Vagina (tissue), 2 donors: ENCODE measurements at places on chromosomes 1 and 21.
A peak's percentile ranks its signal among the peaks of the same experiment; 100 is the strongest.

GRCh38 chr1:55588309-55588708 is 373.1 kb upstream of the USP24 start:
- H3K4me1 ChIP-seq, result peaks cover 60% of the 10 kb centered on the region
- H3K4me3 ChIP-seq, result no peak overlapping the region
- DNase-seq, result no peak

DNA sequence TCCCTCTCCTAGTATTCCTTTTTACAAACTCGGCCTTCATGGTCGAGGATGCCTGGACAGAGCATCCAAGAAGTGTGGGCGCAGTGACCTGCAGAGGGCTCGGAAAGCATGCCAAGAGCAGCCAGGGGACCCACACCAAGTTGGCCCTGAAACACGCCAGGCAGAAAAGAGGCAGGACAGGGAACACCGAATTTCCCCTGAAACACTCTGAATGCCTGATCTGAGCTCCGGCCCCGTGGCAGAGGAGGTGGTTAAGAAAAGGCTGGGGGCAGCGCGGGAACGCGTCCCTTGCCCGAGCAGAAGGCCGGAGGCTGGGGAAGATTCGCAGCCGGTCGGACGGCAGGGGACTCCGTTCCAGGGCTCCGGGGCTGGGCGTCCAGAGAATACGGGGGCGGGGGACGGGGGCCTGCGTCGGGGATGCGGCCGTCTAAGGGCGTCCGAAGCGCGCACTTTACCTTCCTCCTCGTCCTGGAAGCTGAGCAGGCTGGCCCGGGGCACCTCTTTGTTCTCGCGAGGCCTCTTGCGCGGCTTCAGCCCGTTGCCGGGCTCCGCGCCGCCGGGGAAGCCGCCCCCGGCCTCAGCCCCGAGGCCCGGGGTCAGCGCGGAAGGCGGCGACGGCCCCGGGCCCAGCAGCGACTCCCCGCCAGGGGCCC is 558 bp downstream of the PAXBP1 start:
- H3K36me3 ChIP-seq, result no peaks in the 10 kb centered on the region
- H3K27me3 ChIP-seq, result no peaks in the 10 kb centered on the region
- peaks cover 47% of the 10 kb centered on the region for H3K4me1 ChIP-seq

DNA sequence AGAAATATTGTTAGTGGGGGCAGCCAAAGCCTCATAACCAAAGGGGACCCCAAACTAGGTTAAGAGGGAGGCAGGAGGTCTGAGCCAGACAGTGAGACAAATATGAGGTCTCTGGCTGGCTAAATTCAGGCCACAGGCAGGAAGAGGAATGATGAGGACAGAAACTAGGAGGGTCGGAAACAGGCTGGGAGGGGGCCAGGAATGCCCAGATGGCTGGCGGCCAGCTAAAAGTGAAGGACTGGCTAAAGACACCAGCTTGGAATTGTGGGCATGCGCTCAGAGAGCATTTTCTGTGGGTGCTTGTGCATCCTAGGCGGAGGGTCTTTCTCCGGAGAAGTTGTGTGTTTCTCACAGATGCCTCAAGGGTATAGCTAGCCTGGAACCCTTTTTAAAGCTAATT is 77.0 kb downstream of the PGM1 start:
- H3K4me1 ChIP-seq, result peaks cover 10% of the 10 kb centered on the region
- no peaks in the 10 kb centered on the region for H3K27me3 ChIP-seq
- DNase-seq, result no peak
- H3K36me3 ChIP-seq, result no peaks in the 10 kb centered on the region
- H3K4me3 ChIP-seq, result no peak overlapping the region

- no peaks in the 10 kb centered on the region for H3K27me3 ChIP-seq
- H3K4me3 ChIP-seq, result no peak overlapping the region
- peaks cover 57% of the 10 kb centered on the region for H3K4me1 ChIP-seq
Measured at GRCh38 chr1:111736548-111737215, 2.5 kb downstream of the INKA2 start.

DNA sequence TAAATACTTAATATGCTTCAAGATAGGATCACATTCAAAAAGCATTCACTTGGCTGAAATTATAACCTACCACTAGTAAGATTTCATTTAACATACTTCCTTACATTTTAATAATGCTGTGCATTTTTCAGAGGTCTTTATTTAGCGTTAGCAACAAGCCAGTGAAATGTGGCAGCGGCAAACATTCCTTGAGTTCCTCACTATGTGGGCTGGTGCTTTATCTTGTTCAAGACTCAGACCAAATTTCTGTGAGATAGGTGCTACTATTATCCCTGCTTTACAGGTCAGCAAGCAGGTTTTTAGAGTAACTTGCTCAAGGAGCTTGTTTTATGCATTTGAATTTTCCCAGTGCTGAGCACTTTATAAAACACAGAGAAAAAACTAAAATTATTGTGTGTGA is 132.7 kb downstream of the PLPPR4 start:
- no peak for DNase-seq
- no peaks in the 10 kb centered on the region for H3K27me3 ChIP-seq
- no peak overlapping the region for H3K4me3 ChIP-seq

DNA sequence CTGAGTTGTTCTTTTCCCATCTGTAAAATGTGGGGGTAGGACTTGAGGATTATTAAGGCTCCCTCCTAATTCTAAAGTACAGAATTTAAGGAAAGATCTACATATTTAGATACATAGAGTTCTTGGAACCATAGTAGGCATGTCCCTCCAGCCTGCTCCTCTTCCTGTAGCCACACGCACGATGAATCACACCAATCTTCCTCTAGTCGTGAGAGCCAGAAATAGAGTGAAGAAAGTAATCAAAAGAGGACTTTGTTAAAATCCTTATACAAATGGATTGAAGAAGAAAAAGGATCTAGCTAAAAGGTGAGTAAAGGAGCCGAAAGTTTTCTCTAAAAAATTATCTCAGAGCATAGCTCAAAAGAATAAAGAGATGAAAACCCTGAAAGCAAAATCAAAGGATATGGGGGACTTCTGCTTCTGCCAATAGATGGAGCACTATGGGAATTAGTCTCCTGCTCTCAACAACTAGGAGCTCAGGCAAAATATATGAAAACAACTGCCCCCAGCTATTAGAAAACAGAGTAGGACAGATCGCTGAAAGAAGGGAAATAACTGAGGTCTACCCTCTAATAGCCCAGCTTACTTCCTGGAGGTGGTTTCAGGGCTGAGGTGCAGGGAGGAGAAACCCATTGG is 8.5 kb downstream of the C1orf141 start:
- H3K27me3 ChIP-seq, result no peaks in the 10 kb centered on the region
- no peak overlapping the region for H3K4me3 ChIP-seq
- no peak for DNase-seq
- no peak overlapping the region for H3K27ac ChIP-seq
- no peaks in the 10 kb centered on the region for H3K36me3 ChIP-seq

- H3K36me3 ChIP-seq, result no peaks in the 10 kb centered on the region
- H3K4me3 ChIP-seq, result peak overlapping the region; percentile 94
- H3K27me3 ChIP-seq, result no peaks in the 10 kb centered on the region
- DNase-seq, result no peak
Measured at GRCh38 chr1:3625151-3625907, 514 bp downstream of the TPRG1L start.

- H3K27me3 ChIP-seq, result no peaks in the 10 kb centered on the region
- H3K4me1 ChIP-seq, result no peaks in the 10 kb centered on the region
- DNase-seq, result no peak
- H3K4me3 ChIP-seq, result no peak overlapping the region
- H3K27ac ChIP-seq, result no peak overlapping the region
Measured at GRCh38 chr1:57353654-57354053, 70.2 kb downstream of the DAB1 start.

GRCh38 chr1:209647156-209647555 is 5.1 kb downstream of the LAMB3 start:
- H3K36me3 ChIP-seq, result no peaks in the 10 kb centered on the region
- peaks cover 85% of the 10 kb centered on the region for H3K4me1 ChIP-seq
- no peak for DNase-seq

GRCh38 chr1:41439234-41439633 is 45.2 kb downstream of the EDN2 start:
- H3K27ac ChIP-seq, result no peak overlapping the region
- H3K36me3 ChIP-seq, result no peaks in the 10 kb centered on the region
- H3K27me3 ChIP-seq, result no peaks in the 10 kb centered on the region
- H3K4me1 ChIP-seq, result peaks cover 16% of the 10 kb centered on the region
- no peak overlapping the region for H3K4me3 ChIP-seq
- DNase-seq, result no peak

GRCh38 chr21:37546949-37547614 is 180.5 kb downstream of the DYRK1A start:
- H3K4me1 ChIP-seq, result peaks cover 30% of the 10 kb centered on the region
- no peaks in the 10 kb centered on the region for H3K36me3 ChIP-seq
- H3K4me3 ChIP-seq, result no peak overlapping the region
- H3K27me3 ChIP-seq, result no peaks in the 10 kb centered on the region
- no peak overlapping the region for H3K27ac ChIP-seq

- H3K4me1 ChIP-seq, result no peaks in the 10 kb centered on the region
- H3K27ac ChIP-seq, result no peak overlapping the region
- H3K4me3 ChIP-seq, result no peak overlapping the region
- H3K36me3 ChIP-seq, result no peaks in the 10 kb centered on the region
Measured at GRCh38 chr1:79667848-79668696, 661.5 kb upstream of the ADGRL4 start.

GRCh38 chr21:25888711-25889110 is 153.9 kb downstream of the GABPA start:
- H3K4me3 ChIP-seq, result no peak overlapping the region
- no peaks in the 10 kb centered on the region for H3K36me3 ChIP-seq
- H3K4me1 ChIP-seq, result no peaks in the 10 kb centered on the region
- DNase-seq, result no peak

- no peaks in the 10 kb centered on the region for H3K4me1 ChIP-seq
- no peak for DNase-seq
- H3K27me3 ChIP-seq, result no peaks in the 10 kb centered on the region
- no peaks in the 10 kb centered on the region for H3K36me3 ChIP-seq
- no peak overlapping the region for H3K27ac ChIP-seq
- no peak overlapping the region for H3K4me3 ChIP-seq
Measured at GRCh38 chr1:154767315-154768240, 102.5 kb downstream of the KCNN3 start.

DNA sequence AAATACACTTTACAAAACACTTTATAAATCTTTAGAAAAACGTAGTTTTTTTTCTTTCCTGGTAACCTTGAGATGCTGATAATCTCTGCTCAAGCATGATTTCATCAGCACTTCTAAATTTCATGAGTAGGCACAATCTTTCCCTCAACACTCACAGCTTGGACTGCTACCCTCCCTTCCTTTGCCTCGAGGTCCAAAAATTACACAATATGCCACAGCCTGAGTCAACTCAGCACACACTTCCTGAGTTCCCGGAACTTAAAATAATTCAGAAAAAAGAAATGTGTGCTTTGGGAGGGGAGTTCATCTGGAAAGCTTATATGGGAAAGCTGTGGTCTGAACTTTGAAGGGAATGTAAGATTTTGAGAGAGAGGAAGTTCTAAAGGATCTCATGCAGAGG is 5.9 kb downstream of the CLCA2 start:
- H3K4me1 ChIP-seq, result peaks cover 15% of the 10 kb centered on the region
- H3K4me3 ChIP-seq, result no peak overlapping the region
- peak overlapping the region; percentile 59 for H3K27ac ChIP-seq
- H3K27me3 ChIP-seq, result no peaks in the 10 kb centered on the region
- DNase-seq, result no peak

DNA sequence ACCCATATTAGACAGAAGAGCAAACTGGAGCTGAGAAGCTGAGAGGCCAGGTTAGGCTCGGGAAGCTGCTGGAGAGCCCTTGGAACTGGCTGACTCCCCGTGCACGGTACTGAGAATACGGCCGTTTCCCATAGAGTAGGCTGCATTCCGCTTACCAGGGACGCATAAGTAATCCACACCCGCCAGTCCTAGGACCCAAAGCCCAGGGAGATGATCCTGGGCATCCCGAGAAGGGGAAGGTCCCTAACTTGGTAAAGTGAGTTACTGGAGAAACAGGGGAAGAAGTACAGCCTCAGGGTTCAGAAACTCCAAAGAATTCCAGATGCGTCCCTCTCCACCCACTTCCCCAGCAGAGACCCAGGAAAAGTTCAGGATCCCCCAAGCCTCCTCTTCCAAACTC is 1.3 kb downstream of the LRRC38 start:
- no peak for DNase-seq
- no peak overlapping the region for H3K4me3 ChIP-seq
- H3K27ac ChIP-seq, result no peak overlapping the region
- peaks cover 6% of the 10 kb centered on the region for H3K4me1 ChIP-seq

DNA sequence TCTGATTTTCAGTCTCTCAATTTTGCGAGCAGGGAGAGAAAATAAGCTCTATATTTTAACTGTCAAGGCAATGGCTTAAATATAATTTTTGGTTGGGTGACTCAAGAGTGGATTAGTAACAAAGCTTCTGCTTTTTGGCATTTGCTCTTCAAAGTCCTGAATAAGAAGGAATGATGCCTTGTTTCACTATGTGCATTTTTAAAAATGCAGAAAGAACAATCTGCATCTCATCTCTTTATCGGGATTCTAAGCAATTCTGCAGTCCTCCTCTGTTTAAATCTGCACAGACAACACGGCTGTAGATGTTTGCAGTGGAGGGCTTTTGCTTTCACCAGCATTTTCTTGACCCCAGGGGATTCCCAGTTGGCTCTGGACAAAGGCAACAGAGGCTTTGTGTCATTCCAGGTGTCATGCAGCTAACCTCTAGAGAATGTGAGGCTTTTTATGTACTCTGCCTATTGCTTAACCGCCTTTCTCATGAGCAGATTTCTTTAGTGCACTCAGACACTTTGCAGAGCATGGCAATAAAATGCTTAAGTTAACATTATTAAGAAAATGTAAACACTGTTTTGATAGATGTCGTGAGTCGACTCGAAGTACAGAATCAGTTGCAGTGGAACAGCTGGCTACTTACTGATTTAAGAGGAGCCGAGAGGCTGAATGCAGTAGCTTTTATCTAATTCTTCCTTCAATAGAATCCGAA is 783.2 kb upstream of the NEGR1 start:
- H3K4me3 ChIP-seq, result no peak overlapping the region
- H3K4me1 ChIP-seq, result no peaks in the 10 kb centered on the region
- no peak overlapping the region for H3K27ac ChIP-seq
- DNase-seq, result no peak

DNA sequence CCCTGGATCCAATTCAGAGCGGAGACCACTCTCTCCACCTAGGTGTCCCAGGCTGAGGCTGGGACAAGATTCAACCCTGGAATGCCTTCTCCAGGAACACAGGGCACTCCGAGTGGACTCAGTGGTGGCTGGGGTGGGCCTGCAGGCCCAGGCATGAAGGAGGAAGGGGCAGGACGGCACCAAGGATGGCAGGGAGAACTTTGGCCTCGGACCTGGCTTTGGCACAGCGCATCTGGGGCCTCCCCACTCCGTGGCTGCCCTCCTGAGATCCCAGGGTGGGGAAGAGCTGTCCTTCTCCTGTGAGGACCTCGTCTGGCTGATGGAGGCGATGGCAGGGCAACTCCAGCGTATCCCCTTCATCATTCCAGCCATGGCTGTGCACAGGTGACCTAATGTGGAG is 35.6 kb downstream of the DHCR24 start:
- no peaks in the 10 kb centered on the region for H3K36me3 ChIP-seq
- no peaks in the 10 kb centered on the region for H3K27me3 ChIP-seq
- H3K4me1 ChIP-seq, result peaks cover 43% of the 10 kb centered on the region
- no peak overlapping the region for H3K4me3 ChIP-seq
- H3K27ac ChIP-seq, result peak overlapping the region; percentile 84
